WTC11 (cell line): ENCODE measurements at places on chromosomes 4 and X.
A peak's percentile ranks its signal among the peaks of the same experiment; 100 is the strongest.

DNA sequence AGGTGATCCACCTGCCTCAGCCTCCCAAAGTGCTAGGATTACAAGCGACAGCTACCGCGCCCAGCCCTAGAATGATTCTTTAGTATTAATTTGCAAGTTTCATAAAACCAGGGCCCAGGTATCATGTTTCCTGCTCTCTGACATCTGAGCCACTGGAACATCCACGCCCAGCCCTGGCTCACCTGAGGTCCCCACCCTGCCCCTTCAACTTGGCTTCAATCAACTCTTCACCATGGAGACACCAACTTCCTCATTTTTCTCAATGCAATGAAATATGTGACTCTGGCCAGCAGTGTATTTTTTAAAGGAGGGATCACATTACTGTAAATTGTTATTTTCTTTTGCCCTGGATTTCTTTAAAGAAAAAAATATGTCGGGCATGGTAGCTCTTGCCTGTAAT, 3.9 kb downstream of the PRSS12 start:
- DNase-seq = no peak

DNA sequence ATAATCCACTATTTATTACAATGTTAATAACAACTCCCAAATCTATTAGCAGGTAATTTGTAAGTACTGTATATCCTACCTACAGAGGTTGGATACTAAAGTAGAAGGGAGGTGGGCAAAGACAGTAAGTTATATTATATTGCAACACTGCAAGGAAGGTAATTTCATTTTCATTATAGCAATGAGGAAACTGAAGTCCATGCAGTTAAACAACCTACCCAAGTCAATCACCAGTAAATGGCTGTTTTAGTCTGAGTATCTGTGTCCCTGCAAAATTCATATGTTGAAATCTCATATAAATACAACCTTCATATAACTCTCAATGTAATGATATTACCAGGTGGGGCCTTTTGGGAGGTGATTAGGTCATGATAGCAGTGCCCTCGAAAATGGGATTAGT, 114.4 kb downstream of the SCLT1 start:
- DNase-seq = no peak

- DNase-seq = no peak
These were observed 2.9 kb upstream of the MTM1 start for GRCh38 chrX:150565551-150565950.

GRCh38 chr4:77074981-77075855, 571 bp downstream of the CCNI start:
- DNase-seq = peak; percentile 64
